ENCODE measurements at places on chromosomes 12 and 14.

DNA sequence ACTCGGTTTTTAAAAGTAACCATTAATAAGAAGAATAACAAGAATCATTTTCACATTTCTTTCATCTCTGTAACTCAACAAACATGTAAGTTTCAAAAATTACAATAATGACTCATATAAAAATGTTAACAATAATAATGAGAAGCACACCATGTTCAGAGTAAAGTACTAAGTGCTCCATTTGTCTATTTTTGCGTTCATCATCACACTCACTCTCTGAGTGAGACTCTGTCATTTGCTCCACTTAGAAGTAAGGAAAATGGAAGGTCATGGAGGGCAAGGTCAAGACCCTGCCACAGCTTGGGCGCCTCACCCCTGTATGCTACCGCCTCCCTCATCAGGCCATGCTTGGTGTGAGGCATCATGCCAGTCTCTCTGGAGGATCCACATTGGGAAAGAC lies 129.9 kb downstream of the TMEM30B start:
- no peak for DNase-seq

GRCh38 chr12:6735448-6736191 lies 11.8 kb downstream of the COPS7A start:
- DNase-seq, result peak; percentile 4

DNA sequence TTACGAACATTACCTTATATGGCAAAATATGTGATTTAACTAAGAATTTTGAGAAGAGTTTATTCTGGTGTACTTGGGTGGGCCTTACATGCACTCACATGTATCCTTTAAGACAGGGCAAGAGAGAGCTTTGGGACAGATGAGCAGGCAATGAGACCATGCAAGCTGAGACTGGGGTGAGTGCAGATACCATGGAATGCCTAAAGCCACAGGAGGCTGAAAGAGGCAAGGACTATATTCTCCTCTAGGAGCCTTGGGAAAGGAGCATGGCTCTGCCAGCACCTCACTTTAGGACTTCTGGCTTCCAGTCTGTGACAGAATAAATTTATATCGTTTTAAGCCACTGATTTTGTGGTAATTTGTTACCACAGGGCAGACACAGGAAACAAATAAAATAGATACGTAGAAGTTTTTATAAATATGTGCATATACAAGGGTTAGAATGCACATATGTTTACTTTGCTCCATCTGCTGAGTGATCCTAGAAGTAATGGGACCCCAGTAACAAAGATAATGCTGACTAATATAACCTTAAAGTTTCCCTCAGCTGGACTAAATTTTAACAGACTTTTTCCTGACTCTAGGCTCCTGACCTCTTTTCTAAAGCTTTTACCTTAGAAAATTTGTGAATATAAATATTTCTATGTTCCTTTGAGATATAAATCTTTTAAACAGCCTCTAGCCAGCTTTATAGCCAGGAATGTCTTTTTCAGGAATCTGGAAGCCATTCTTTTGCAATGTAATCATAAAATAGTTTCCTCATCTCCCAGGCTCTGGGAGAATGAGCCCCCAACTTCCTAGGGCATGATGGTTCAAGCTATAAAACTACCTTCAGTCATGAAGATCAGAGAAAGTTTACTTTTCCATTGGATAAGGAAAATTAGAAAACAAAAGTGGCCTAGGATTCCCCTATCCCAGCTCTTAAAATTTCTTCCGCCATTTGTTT lies 216.8 kb downstream of the PPFIA2 start:
- DNase-seq, result no peak

DNA sequence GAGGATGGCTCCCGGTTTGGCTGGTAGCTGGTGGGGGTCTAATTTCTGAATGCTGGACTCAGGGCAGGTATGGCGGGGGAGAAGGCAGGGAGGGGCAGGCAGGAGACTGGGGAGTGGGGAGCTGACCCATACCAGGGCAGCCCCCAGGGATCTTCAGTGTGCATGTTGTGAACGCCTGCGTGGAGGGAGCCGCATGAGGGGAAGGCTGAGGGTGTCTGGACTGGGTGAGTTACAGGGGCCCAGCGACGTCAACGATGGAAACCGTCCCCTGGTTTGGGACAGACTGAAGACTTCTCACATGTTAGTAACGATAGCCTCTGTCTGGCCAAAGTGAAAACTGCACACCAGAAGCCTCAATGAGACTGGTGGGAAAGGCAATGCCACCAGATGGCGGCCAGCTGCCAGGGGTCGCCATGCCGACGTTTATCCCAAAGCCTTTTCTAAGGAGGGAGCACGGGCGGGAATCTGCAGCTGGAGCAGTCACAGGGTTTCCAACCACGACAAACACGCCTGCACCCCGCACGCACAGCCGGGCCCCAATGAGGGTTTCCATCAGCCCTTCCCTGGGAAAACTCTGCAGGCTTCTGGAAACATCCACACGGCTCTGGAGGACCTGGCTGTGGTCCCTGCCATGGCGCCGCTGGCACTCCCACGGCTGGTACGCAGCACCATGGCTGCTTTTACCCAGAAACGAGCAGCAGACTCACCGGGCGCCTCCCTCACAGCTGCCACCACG lies 14.0 kb downstream of the PGAM5 start:
- DNase-seq, result no peak

DNA sequence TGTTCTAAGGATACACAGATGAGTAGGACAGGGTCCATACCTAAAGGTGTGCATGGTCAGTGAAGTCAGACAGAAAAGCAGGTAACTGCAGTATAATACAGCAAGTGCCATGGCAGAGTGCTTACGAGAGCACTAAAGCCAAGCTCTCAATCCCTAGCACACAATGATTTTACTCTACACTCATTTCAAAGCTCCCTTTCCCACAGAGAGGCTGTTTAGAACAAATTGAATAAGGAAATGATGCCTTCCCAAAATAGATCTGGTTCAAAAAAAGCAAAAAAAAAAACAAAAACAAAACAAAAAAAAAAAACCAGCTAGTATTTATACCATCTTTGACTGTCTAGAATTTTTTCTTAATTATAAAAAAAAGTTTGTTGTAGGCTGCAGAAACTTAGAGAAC lies 74.1 kb downstream of the HECTD4 start:
- DNase-seq, result no peak

GRCh38 chr14:101124815-101125214 lies 221.3 kb upstream of the RTL1 start:
- DNase-seq, result no peak

DNA sequence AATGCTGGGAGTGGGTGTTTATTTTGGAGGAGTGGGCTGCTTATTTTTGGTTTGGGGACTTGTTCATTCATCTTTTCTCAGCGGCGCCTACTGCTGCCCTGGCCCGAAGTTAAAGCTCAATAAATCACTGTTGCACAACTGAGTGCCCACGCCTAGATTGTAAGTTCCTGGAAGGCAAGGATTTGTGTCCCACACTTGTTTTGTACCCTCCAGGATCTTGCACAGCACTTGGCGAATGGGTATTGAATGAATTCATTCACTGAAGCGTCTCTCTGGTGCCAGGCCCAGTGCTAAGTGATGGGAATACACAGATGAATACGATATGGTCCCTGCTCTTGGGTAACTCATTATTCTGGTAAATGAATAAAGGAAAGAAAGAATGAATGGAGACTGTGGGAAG lies 153.3 kb upstream of the PARP11 start:
- DNase-seq, result no peak

DNA sequence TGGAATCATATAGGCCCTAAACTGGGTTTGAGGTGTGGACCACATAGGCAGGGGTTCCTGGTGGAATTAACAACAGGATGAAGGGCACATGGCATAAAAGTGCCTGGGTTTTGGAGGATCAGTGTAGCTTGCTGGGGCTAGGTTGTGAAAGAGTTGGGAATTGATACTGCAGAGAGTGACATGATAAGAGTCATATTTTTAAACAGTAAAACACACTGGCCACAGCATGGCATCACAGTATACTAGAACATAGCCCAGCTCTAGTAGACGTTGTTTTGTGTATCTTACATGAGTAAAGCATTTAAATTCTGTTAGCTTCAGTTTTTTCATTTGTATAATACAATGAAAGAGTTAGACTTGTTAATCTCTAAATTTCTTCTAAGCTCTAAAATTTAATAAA lies 102.0 kb downstream of the POLR3B start:
- no peak for DNase-seq

DNA sequence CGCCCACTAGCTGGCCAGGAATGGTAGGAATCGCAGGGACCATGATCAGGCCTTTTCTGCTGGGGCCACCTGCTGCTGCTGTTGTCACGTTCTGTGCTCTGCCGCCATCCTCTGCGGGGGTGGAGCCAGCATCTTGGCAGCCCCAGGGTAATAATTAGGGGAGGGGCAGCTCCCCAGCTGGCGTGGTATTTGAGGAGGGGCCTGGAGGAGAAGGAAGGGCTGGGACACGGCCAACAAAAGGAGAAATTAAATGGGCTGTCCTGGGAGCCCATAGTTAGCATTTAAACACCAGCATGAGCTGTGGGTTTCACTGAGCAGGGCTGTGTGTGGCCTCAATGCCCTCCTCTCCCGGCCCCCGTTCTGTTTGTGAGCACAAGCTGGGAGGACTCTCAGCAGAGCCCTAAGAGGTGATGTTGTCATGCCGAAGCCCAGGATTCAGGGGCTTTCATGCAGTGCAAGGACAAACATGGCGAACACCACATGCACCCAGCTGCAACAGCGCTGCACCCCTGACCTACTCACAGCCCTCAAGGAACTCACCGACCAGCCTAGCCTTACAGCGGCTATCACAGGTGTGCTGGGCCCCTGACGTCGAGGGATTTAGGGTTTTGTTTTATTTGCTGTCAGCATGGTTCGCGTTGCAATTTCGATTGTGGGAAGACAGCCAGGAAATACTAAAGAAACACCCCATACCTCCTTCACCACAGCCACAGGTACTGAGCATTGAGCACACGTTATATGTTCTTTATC lies 324.3 kb downstream of the CACNA1C start:
- DNase-seq, result no peak

GRCh38 chr12:27879708-27880107 lies 92.8 kb downstream of the PTHLH start:
- DNase-seq, result no peak

DNA sequence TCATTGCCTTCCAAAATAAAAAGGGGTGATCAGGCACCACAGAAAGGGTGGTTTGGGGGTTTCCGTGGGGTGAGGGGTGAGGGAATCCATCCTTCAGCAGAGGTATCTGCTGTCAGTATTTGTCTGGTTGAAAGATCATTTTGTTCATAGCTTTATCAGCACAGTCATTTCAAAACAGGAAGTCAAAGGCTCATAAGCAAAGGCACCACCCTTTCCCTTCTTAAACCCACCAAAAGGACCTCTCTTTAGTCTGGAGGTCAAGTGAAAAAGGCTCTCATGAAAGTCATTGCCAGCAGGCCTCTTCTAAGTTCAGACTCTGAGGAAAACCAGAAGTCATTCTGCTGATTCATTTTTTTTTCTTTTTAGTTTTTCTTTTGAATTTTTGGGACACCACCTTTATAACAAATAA lies 6.2 kb downstream of the CHST11 start:
- DNase-seq, result no peak

- no peak for DNase-seq
These were observed 241.8 kb upstream of the ATP2B1 start for GRCh38 chr12:89950421-89950820.

DNA sequence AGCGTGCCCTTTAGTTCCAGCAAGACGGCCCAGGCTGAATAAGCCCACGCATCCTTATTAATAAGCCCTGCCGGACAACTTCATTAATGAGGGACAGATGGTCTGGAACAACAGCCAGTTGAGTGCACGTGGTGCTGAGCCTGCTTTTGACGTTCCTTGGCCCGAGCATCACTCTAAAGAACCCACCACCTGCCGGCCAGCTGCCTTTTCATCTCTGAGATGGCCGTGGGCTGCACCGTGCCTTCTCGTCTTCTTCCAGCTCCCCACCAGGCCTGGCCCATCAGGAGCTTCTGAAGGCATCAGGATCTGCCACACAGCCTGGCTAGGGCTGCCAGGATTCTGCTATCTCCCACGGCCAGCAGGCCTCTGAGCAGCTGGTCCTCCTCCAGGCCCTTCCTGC lies 80.0 kb downstream of the AACS start:
- no peak for DNase-seq

- DNase-seq, result no peak
These were observed 147.7 kb downstream of the CALM1 start for GRCh38 chr14:90544566-90544965.

DNA sequence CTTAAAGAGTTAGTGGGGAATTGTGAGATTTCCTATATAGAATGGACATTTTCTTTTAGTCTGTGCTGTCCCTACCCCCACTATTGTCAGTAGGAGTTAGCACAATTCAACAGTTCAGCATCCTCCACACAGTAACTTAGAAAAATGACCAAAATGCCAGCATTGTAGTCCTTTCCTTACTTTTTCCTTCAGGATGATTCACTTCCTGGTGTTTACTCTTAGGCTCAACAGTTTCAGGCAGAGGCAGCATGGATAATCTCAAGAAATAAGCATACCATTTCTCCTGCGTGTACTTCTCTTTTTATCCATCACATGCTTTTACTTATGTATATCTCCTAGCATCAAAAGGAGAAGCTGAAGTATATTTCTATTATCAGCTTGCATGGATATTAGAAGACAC lies 683.4 kb downstream of the SLC16A7 start:
- DNase-seq, result no peak

DNA sequence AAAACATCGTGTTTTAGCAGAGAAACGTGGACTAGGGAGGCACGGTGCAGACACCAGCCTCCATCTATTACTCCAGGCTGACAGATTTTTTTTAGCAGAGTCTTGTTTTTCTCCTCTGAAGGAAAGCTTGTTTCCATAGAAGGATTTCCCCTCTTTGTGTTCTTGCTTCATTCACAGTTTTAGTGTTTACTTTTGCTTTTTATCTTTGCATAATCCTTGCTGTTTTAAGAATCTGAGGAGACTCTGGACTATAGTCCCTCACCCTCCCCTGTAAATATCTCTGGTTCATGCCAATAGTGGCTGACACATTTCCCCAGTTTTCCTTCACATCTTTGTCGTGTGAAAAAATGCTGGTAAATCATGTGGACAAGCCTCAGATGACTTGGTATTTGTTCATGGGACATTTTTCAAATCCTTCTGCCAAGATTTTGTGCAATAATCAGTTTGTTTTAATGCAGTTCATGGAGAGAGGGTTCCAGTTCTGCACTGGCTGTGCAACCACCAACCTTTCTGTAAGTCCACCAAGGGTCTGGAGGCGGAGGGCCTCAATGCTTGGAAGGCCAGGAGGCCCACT lies 39.9 kb upstream of the TMCC3 start:
- no peak for DNase-seq

- peak; percentile 14 for DNase-seq
These were observed 21.0 kb downstream of the RPGRIP1 start for GRCh38 chr14:21300892-21301291.

GRCh38 chr14:34710744-34711143 lies 3.6 kb downstream of the CFL2 start:
- no peak for DNase-seq

Measured in hypothalamus (tissue), 51 donors.